ENCODE measurements at places on chromosomes 5 and 9.

DNA sequence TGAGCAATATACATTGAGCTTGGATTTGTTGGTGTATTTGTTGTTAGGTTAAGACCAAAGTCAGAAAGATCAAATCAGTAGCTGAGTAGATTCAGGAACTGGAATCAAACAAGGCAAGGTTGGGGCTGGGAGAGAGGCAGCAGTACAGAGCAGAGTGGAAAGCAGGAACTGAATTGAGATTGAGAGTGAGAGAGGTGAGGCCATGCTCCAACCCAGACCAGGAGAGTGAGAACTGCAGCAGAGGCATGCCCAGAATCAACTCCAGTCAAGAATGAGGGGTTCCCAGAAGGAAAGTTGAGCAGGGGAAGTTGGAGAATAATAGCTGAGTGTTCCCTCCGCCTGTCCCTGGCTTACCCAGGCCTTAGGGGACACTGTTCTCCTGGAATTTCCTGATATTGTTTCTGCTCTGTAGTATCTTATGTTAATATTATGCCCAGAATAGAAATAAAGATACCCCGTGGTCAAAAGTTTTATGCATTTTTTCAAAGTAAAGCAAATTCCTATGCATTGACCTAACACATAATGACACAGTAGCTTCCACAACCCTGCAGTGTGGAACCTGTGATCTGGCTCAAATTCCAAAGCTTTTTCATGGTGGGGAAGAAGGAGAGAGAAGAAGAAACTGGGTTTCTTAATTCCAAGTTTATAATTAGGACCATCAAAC, 82.7 kb downstream of the SV2C start:
- no peak for DNase-seq

- DNase-seq, result no peak
These were observed 7.5 kb downstream of the RNF44 start for GRCh38 chr5:176529741-176530141.

DNA sequence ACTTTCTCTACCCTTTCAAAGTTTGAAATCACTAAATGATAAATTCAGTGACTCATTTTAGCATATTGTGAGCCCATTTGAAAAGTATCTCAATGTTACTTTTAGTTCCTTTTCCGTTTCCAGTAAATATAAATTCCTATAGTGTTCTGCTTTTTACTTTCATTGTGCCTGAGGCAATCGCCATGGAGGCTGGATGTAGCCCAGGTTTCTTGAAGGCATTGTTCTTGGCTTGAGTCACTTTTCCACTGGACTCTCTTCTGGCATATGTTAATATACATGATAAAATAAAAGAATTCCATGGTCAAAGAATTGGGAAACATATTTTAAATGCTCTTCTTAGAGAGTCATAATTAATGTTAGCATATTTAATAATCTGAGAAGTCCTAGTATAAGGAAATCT, 327.0 kb downstream of the IZUMO3 start:
- DNase-seq, result no peak

DNA sequence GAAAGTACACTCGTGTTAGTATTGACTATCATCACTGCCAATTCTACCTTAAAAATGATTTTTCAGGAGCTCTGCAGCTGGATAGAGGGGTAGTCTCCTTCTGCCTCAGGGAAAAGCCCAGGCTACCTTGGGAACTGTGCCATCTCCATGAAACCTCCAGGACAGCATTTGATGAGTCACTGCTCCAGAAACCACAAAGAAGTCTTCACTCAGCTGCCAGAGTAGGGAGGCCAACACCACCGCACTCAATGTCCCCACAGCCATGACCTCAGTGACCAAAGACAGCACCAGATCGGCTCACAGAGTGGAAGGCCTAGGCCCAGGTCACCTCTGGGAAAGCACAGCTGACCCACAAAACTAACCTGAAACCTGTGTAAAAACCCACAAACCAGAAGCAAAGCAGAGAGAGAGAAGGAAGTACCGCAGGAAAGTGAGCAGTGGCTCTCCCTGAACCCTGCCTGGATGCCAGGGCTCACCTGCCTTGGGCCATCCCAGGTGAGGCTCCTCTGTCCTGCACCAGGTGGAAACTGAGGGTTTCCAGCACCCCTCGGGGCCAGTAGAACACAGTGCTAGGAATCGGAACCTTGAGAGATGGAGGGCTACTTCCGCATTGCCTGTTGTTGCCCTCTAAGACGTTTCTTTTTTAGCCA, 30.0 kb downstream of the S1PR3 start:
- no peak for DNase-seq

DNA sequence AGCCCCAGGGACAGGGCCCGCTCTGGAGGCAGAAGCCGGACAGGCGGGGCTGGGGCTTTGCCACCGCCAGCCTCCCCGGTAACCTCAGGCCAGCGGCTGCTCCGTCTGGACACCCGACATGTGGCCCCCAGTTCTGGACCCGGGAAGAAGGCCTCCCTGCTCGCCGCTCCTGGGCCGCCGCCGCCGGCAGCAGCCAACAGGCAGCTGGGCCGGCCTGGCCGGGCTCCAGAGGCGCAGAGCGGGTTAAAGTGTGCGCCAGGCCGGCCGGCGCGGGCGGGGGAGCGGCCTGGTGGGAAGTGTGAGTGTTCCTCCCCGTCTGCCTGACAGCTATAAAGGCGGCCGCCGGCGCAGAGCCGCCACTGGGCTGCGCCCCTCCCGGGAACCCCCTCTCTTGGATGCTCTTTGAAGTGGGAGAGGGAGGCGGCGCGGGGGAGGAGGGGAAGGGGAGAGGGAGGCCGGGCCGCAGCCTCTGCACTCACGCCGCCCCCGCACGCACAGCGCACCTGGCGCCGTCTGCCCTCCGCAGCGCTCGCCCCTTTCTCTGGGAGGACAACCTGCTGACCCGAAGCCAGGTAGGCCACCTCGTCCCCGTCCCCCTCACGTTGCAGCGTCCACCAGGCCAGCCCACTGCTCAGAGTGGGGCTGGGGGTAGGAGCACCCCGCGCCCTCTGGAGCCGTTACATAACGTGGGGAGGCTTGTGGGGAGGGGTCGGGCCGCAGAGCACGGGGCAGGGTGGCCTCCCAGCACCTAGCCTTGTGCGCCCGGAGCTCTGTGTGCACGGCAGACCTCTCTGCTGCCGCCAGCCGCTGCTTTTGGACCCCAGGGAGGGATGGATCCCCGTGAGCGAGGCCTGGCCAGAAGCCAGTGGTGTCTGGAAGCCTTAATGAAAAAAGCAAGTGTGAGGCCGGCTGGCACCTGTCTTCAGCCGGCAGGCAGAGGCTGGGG, at the start of gene ADAMTSL2:
Gene ADAMTSL2, plus strand, starts transcription at position 359 of the 946 bp plus-strand sequence. CDS start 2,009 bp downstream, outside the sequence.
- peak; percentile 87 for DNase-seq

DNA sequence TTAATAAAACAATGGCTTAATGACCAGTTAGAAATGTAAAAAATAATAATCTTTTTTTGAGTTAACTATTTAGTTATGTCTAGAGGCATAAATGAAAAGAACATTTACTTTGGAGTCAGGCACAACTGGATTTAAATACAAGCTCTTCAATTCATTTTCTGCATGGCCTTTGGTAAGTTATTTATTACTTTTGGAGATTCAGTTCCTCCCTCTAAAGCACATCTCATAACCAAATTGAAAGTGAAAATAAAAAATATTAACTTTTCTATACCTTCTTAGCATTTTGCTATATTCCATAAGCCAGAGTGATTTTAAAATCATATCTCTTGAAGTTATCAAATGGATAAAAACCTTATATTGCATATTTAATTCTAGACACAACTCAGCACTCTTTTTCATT, 434.9 kb upstream of the SMARCA2 start:
- DNase-seq, result no peak

DNA sequence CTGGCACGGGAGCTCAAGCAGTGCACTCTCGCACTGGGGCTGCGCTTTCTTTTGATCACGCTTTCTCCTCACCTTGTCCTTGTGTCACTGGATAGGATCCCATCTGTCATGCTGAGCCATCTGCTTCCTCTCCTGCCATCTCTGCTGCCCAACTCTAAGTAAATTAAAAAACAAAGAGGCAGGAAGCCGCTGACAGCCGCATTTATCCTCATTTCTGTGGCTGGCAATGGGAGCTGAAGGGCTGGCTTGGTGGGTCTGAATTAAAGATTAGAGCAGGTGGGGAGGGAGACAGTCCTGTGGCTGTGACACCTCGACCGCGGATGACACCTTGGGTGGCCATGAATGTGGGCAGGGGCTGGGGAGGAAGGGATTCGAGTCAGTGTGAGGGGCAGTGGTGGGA, 159.2 kb upstream of the ALDH1B1 start:
- no peak for DNase-seq

DNA sequence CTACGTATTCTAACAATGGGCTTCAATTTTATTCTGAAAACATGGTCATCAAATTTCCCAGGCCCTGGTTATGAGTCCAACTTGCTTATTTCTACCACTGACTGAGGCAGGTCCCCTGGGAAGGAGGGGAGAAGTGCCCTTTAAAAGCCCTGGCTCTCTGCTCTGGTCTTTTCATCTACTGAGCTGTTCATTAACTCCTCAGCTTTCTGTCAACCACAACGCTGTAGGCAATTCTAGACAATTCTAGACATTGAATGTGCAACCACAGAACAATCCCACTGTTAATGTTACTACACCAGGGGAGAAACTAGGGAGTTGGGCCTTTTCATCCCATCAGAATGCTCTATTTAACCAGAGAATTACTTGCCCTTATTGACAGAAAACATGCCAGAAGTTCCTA, 10.0 kb downstream of the MOCS2 start:
- no peak for DNase-seq

- DNase-seq, result no peak
These were observed 58.3 kb downstream of the FGF1 start for GRCh38 chr5:142627383-142628217.

GRCh38 chr5:55364537-55365055, 56.8 kb downstream of the MTREX start:
- no peak for DNase-seq

DNA sequence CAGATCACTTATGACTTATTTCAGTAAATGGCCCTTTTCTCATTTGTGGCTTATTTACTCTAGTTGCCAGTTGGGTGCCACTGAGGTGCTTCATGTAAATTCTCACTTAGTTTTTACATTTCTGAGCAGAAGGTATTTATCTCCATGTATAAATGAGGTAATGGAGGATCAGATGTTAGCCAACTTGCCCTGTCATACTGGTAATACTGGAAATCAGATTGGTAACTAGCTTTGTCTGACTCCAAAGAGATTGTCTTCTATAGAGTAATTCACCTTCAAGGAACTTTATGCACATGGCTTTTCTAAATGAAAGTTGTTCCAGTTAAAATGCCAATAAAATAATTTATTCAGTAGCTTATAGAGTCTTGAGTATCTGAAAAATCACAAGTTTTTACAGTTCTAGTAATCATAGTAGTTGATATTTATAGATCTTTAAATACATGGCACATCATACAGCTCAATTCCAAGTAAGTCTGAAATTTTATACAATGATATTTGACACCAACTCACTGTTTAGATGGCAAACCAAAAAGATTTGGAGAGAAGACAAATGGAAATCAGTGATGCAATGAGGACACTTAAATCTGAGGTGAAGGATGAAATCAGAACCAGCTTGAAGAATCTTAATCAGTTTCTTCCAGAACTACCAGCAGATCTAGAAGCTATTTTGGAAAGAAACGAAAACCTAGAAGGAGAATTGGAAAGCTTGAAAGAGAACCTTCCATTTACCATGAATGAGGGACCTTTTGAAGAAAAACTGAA, 28.8 kb downstream of the RAB14 start:
- DNase-seq, result no peak

DNA sequence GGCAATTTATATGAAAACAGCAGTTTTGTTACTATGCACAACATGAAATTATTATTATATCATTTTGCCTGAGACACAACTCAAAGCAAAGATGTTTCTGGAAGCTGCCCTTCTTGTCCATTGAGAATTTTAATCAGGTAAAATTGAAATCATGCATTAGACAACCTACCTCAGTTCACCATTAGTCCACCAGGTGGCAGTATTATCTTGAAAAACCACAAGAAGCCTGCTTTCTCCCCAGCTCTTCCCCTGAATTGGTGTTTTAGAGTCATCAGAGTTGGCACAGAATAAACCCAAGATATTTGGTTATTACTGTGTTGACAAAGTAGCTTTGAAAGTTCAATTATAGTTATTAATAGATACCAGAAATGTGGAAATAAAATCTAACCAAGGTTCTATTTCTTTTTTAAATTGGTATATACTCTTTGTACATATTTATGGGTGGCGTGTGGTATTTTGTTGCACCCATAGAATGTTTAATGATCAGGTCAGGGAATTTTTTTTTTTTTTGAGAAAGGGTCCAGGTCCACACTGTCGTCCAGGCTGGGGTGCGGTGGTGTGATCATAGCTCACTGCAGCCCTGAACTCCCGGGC, 25.7 kb downstream of the UTP15 start:
- no peak for DNase-seq

DNA sequence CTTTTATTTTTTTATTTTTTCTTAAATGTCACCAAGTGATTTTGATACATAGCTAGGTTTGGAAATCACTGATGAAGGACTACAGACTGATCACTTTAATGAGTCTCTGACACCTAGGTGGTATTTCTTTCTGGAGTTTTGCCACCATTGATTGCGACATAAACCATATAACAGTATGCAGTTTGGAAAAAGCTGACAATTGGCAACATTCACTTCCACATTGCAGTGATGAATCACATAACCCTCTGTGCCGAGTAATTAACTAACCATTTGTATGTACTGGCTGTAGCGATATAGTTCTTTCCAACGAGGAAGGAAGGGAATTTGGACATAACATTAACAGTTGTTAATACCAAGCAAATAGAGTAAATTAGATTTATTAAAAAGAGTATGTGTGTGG, 222.9 kb upstream of the EFNA5 start:
- DNase-seq, result no peak

GRCh38 chr5:9112520-9113291, 433.2 kb downstream of the SEMA5A start:
- DNase-seq, result no peak

GRCh38 chr9:69433392-69433791, 108.4 kb downstream of the ENTREP1 start:
- DNase-seq, result no peak

Measured in sigmoid colon (tissue), 7 donors.